MCF 10A (cell line): ENCODE measurements at places on chromosomes 5 and 9.

DNA sequence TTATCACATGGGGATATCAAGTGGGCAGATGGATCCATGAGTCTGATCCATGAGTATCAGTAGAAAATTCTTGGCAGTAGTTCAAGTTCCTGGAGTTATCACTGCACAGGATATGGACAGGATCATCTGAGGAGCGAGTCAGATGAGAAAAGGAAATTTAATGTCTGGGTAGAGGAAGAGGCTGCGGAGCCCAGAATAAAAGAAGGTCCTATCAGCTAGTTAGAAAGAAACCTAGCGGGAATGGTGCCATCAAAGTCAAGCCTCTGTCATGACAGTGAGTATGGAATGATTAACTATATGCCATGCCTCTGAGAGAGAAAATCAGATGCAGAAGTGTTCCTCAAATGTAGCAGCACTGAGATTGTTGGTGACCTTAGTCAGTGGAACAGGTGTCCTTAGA, 248.1 kb downstream of the PIK3R1 start:
- H3K4me1 ChIP-seq = no peaks in the 10 kb centered on the region
- no peak overlapping the region for H3K27ac ChIP-seq
- no peak for DNase-seq
- no peaks in the 10 kb centered on the region for H3K36me3 ChIP-seq
- H3K4me3 ChIP-seq = no peak overlapping the region
- H3K27me3 ChIP-seq = no peaks in the 10 kb centered on the region

DNA sequence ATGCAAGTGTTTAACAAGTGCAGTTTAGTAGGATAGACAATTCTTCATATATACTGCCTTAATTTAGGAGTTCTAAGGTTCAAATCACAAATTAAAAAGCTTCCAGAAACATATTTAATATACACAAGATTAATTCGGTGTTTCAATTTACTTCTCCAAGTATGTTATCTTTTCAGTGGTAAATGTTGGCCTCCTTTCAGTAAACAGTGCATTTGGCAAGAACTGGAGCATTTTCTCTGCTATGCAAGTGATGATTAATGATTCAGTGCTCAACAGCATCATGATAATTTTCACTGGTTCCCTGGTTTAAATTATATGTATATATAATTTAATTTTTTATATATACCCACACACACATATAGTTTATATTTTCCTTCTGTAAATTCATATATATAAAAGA, 541.7 kb downstream of the EFNA5 start:
- H3K27ac ChIP-seq = no peak overlapping the region
- no peaks in the 10 kb centered on the region for H3K4me1 ChIP-seq
- H3K27me3 ChIP-seq = no peaks in the 10 kb centered on the region
- H3K36me3 ChIP-seq = no peaks in the 10 kb centered on the region

DNA sequence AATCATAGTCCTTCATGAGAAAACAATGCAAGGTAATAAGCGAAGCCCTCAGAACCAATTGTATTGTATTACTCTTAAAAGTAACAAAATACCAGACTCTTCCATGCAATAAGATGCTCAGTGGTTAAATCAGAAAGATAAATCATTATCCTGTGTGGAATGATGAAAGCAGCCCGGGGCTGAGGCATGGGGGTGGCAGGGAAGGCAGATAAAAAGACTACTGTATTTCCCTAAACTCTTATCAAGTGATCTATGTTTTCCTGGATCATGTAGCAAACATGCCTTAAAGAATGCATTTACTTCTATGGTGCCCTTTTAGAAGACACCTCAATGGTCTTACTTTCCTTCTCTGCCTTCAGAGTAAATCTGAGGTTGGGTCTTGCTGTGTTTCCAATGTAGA, 105.6 kb upstream of the DAPK1 start:
- peaks cover 21% of the 10 kb centered on the region for H3K4me1 ChIP-seq
- peaks cover 6% of the 10 kb centered on the region for H3K36me3 ChIP-seq
- H3K27ac ChIP-seq = no peak overlapping the region

GRCh38 chr9:129103595-129103965, 7.0 kb downstream of the CRAT start:
- no peak for DNase-seq
- no peaks in the 10 kb centered on the region for H3K4me1 ChIP-seq
- no peak overlapping the region for H3K27ac ChIP-seq
- H3K27me3 ChIP-seq = no peaks in the 10 kb centered on the region
- H3K36me3 ChIP-seq = peaks cover 5% of the 10 kb centered on the region

GRCh38 chr5:122201365-122201764, 72.0 kb downstream of the ZNF474 start:
- peaks cover 20% of the 10 kb centered on the region for H3K27me3 ChIP-seq
- no peaks in the 10 kb centered on the region for H3K36me3 ChIP-seq
- no peaks in the 10 kb centered on the region for H3K4me1 ChIP-seq
- no peak overlapping the region for H3K27ac ChIP-seq

DNA sequence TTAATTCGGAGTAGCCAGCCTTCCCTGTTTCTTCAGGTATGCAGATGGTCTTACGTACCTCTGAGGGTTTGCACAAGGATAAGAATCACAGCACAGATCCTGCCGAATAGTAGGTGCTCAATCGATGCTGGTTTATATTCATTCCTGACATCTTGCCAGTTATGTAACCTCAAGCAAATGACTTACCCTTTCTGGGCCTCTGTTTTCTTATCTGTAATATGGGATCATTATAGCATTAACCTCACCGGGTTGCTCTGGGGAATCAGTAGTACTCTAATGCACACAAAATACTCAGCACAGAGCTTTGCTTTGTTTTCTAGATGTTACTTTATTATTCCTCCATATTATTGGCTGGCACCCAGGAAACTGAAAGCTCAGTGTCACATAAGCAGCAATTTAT, 7.7 kb upstream of the NR5A1 start:
- H3K27me3 ChIP-seq = no peaks in the 10 kb centered on the region
- H3K27ac ChIP-seq = no peak overlapping the region
- H3K4me1 ChIP-seq = peaks cover 7% of the 10 kb centered on the region
- DNase-seq = no peak
